ENCODE measurements at places on chromosomes 2 and 18.
A peak's percentile ranks its signal among the peaks of the same experiment; 100 is the strongest.

- peak; percentile 15 for DNase-seq
Observed at GRCh38 chr18:41714872-41715271, 240.2 kb upstream of the PIK3C3 start.

DNA sequence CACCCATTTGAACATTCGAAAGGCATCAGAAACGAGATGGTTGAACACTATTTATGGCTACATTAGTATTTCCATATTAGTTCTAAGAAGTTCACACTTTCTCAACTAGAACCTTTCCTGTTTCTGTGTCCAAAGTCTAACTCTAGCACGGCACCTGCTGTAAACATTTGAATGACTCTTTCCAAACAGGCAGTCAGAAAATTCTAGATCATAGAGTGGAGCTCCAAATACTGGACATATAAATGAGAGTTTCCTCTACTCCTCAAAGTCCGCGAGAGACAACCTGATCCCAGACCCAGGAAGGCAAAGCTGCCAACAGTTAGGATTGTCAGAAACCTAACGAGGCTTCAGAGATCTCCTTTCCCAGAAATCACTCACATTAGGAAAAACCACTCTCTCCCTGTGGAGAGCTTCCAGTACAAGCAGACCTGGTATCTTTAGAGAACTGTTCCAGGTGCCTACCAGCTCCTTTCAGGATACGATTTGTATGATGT is 10.6 kb downstream of the RND3 start:
- DNase-seq, result no peak

DNA sequence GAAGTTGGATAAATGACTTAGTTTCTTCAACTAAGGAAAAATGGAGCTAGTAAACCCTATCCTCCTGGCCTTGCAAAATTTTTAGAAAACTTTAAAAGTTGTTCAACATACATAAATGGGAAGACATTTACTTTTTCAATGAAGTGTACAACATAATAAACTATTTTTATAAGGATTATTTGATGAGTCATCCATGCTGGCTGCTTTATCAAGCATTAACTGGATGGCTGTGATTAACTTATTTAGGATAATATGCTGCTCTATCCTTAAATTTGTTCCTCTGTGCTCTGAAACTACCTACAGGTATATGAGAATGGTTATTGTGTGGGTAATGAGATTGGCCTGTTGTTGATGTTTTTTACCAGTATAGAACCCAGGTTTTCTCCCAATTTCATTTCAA is 21.3 kb downstream of the DYTN start:
- no peak for DNase-seq

DNA sequence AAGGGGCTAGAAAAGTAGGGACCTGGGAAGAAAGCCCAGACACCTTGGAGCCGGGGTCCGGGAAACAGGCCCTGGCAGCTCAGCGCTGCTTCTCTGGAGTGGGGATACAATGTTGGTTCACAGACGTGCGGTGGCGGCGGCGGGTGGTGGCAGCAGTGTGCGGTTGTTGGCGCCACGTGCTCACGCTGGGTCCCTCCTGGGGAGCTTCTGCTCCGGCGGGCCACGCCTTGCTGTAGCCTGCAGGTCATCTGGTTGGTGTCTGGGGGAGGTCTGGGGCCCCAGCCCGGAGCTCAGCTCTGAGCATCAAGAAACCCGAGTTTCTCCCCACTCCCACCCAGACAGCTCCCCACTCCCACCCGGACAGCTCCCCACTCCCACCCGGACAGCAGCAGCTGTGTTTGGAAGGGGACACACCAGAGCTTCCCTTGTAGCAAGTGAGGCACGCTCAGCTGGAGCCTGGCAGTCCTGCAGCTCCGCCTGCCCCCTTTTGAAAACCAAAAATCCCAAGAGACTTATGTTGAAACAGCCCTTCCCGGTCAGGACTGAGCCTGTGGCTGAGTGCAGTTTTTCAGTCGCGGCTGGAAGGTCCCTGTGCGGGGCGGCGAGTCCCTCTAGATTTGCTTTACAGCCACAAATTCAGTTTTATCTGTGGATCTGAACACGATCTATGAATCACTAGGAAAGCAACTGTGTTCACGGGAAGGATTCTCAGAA is 46.9 kb downstream of the NFATC1 start:
- no peak for DNase-seq

GRCh38 chr18:40907842-40908241 is 1047.2 kb upstream of the PIK3C3 start:
- no peak for DNase-seq

DNA sequence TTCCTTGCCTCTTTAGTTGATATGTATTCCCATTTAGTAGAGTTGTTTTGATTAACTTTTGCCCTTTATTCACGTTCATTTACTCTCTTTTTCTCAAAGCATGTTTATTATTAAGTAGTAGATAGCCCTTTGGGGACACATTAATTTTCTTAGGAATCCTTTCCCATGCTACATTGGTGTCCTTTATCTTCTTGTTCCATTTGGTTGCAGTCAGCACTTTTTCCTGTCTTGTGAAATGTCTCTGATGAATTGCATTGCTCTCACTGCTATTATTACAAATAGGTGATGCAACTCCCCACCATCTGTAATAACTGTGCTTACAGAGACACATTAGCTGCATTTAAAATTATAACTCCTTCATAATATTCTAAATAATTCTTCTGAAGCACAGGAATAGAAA is 428.5 kb upstream of the CNTNAP5 start:
- no peak for DNase-seq

GRCh38 chr2:69208023-69208595 is 178.9 kb downstream of the GFPT1 start:
- no peak for DNase-seq

DNA sequence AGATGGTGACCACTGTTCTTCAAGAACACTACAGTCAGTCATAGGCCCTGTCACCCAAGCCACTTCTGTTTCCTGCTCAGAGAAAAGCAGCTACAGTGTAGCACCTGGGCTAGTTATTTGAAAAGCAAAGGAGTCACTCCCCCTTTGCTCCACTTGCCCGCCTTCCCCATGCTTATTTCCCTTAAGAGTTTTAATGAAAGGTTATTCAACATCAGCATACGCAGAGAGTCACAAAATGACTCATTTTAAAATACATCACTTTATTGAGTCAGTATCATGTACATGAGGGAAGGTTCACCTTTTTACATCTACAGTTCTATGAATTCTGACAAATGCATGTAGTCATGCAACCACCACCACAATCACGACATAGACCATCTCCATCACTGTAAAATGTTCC is 71.3 kb downstream of the TNFRSF11A start:
- DNase-seq, result no peak

- no peak for DNase-seq
Observed at GRCh38 chr2:73828389-73828817, 358 bp upstream of the STAMBP start.

Data from SK-N-DZ (cell line).